NCI-H1436 (cell line): ENCODE measurements at places on chromosomes 1 and 21.
A peak's percentile ranks its signal among the peaks of the same experiment; 100 is the strongest.

GRCh38 chr1:32877211-32878110 lies 6.7 kb upstream of the FNDC5 start:
- no peak for DNase-seq

GRCh38 chr1:93573940-93574469 lies 107.6 kb downstream of the BCAR3 start:
- no peak for DNase-seq

DNA sequence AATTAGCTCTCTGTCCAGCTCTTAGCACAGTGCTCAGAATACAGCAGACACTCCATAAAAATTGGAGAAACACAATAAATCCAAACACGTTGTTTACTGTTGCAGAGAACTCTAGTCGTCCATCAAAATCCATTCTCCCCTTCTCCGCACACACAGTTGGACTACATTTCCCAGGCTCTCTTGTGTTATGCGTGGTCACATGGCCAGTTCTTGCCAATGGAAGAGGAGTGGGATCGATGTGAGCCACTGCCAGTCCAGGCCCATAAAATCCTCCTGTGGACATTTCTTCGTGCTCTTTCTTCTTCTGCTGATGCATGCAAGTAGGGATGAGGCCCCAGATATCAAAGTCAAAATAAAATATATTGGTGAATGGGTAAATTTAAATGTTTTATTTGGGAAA lies 114.3 kb upstream of the FMN2 start:
- DNase-seq = no peak

DNA sequence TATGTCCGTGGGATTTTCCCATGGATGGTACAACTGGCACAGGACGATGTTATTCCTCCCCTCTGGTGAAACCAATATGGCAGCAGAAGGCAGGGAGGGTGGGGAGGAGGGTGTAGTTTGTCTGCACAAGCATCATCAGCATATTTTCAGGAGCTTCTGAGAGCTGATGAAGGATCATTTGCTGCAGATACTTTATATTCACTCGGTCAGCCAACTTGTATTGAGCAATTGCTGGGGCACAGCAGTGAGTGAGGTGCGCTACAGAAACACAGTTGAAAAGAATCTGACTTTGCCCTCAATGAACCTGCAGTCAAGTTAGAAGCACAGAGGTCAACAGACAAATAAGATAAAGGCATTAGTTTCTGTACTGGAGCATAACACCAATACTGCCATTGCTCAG lies 13.0 kb downstream of the PKP1 start:
- no peak for DNase-seq

- no peak for DNase-seq
These were observed 21.9 kb downstream of the NCF2 start for GRCh38 chr1:183568176-183569021.

- DNase-seq = no peak
These were observed 663.9 kb downstream of the AJAP1 start for GRCh38 chr1:5318143-5318816.

GRCh38 chr1:186175588-186175987 lies 199.5 kb downstream of the TPR start:
- no peak for DNase-seq

- no peak for DNase-seq
These were observed 38.7 kb downstream of the JUN start for GRCh38 chr1:58745117-58745516.

- no peak for DNase-seq
These were observed 13.9 kb downstream of the KCNK1 start for GRCh38 chr1:233627823-233628222.

DNA sequence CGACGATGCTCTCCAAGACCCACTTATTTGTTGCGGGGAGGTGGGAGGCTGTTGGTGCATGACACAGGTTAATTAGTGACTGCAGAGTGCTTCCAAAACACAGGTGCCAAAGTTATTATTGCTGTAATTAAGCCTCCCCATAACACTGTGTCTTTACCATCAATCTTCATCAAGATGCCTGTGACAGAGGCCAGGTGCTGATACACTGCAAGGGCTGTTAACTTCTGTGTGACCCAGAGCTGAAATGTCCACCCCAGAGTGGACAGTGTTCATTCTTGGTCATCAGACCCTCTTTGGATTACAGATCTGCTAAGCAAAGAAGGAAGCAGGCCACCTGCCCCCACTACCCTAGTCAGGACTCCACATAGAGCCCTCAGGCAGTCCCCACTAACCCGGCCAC lies 55.5 kb downstream of the CAPN8 start:
- peak; percentile 66 for DNase-seq

GRCh38 chr21:41764558-41765419 lies 2.1 kb downstream of the RIPK4 start:
- no peak for DNase-seq

DNA sequence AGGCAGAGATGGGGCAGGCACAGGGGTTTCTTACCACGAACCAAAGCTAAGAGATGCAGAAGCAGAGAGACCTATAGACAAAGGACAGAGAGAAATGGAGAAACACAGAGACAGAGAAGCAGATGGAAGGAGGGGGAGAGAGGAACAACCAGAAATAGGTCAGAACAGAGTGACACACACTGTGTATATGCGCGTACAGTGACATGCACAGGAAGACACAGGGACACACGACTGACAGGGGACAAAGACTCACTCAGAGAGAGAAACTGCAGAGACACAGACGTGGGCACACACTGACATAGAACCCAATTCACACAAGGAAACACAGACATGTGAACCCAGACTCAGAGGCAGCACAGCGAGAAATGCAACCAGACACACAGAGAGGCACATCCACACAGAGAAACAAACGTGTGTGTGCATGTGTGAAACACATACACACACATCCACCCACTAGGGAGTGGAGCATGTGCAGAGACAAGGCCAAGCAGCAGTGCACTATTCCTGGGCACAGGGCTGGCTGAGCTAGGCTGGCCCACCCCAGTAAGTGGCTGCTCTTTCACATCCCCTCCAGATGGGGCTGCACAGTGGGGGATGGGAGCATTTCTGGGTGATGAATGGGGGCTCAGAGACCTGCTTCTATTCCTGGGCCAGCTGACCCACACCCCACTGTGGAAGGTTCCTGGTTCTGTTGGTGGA lies 123.4 kb upstream of the CSF3R start:
- no peak for DNase-seq

GRCh38 chr1:21781815-21782348 lies 1.1 kb downstream of the USP48 start:
- DNase-seq = no peak
